Foreskin melanocyte (primary cell): ENCODE measurements at places on chromosomes 16 and 17.

DNA sequence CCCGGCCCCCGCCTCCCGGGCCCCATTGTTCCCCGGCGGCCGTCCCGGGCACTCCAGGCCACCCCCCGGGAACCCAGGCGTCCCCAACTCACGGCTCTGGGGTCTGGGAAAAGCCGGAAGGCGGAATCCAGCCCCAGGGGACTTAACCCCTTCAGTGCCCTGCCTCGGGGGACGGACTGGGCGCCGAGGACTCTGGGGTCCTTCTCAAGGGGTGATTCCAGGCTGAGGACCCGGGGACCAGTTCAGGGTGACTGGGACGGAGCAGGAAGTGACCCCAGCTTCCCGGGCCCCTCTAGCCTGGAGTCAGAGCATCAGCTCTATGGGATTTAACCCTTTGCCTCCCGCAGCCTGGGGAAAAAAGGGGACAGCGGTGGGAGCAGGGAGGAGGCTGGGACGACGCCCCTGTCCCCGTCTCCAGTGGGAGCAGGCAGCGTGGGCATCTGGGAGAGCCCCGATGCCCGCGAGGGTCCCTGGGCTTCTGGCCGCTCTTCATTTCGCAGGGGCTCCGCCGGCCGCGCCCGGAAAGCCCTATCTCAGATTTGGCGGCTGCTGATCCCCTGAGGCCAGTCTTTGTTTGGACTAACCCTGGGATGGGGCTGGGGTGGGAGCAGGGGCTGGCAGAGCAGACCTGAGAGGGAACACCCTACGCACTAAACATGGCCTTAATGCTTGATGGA lies at the start of gene ZNF629:
TSS of gene ZNF629 (minus strand) at position 270 of the 677 bp plus-strand sequence. CDS start 2,723 bp downstream, outside the sequence.
- peak; percentile 42 for DNase-seq

DNA sequence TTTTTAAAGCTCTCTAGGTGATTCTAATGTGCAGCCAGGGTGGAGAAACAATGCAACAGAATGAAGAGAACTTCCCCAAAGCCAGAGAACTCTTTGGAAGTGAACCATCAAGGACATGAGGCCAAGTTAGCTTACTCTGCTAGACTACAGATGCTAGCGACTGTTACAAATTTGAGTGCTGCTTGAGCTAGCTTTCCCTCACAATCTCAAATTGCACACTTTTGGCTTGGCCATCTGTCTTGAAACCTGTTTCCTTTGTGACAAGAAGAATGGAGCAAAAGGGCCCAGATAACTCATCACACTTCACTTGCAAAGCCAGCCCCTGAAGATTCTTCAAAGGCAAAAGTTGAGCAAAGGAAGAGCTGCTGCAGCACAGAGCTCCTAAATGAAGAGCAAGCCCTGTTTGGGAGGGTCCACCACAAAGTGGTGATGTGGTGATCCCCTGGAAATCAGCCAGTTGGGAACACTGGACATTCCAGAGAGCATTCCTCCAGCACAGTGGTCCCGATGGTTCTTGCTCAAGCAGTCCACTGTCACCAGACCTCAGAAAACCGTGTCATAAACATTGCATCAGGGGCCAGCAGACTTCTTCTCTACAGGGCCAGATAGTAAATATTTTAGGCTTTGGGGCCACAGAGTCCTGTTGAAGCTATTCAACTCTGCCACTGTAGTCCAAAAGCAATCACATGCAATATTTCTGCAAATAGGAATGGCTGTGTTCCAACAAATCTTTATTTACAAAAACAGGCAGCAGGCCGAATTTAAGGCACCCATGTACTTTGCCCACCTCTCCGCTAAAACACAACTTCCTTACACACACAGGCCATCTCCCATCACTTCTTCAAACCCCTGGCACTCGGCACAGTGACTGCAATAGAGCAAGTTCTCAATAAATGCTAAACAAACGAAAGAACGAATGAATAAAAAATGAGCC lies 21.2 kb downstream of the SLC39A11 start:
- DNase-seq: no peak

GRCh38 chr17:73231395-73231794 lies 30.3 kb downstream of the CPSF4L start:
- no peak for DNase-seq

DNA sequence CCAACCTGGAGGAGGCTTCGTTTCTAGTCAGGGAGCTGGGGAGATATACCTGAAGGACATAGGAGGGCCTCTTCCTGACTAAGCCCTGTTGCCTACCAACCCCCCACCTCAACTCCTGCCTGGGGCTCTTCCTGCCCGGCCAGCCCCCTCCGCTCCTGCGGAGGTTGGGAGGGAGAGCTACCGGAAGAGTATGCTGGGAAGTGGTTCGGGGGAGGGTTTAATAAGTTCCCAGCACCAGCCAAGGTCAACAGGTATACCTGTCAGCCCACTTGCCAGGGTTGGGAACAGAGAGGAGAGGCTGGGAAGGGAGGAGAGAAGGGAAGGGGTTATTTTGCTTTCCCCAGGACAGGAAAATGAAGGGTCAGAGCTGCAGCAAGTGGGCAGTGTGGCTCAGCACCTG lies 4.7 kb downstream of the PPP1R1B start:
- DNase-seq: no peak

- DNase-seq: no peak
Observed at GRCh38 chr16:1026057-1026783, 44.6 kb downstream of the SOX8 start.

DNA sequence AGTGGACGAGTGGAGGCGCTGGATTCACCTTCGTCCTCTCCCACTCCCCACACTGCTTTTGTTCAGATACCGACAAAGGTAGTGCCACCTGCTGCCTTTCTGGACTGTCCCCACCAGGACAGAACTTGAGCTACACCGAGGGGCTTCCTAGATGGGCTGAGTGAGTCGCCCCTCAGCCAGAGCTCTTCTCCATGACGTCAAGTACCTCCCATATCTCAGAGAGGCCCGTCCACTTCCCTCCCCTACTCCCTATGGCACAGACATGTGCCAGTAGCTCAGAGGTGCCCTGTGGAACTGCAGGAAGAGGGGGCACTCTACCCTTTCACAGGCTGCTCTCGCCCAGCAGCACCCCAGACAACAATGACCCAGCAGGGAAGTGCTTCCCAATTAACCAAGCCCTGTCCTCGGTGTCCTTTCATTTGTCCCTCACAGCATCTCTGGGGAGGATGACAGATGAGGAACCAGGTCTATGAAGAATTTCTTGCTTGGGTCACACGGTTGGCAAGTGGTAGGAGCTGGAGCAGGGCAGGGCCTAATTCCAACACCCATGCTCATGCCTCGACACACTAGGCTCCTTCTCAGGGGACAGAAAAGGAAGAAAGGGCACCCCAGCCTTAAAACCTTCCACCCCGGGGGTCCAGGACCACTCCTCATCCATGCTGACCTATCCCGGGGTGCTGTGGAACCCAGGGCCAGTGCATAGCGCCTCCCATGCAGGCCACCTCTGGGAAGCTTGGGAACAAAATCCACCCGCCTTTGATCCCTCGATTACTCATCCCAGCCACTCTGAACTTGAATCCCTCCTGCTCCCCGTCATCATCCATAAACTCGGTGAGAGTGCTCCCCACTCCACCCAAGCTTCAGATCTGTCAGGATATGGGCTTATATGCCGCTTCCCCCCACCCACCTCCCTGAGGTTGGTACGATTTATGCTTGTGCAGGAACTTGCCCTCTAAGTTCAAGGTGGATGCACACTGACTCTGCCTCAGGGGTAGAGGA lies 51.7 kb downstream of the WNT3 start:
- DNase-seq: no peak

- no peak for DNase-seq
Observed at GRCh38 chr17:7559320-7560171, 996 bp downstream of the TNFSF13 start.

DNA sequence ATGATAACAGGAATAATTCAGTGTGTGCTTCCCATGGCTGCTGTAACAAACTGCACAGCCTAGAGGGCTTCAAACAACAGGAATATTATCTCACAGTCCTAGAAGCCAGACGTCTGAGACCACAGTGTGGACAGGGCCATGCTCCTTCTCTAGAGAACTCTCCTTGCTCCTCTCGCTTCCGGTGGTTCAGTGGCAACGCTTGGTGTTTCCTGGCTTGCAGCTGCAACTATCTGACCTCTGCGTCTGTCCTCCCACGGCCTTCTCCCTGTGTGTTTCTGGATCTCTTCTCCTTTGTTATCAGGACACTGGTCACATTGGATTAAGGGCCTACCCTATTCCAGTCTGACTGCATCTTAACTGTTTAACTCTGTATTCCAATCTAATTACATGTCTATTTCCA lies 414.3 kb downstream of the MAF start:
- DNase-seq: no peak

DNA sequence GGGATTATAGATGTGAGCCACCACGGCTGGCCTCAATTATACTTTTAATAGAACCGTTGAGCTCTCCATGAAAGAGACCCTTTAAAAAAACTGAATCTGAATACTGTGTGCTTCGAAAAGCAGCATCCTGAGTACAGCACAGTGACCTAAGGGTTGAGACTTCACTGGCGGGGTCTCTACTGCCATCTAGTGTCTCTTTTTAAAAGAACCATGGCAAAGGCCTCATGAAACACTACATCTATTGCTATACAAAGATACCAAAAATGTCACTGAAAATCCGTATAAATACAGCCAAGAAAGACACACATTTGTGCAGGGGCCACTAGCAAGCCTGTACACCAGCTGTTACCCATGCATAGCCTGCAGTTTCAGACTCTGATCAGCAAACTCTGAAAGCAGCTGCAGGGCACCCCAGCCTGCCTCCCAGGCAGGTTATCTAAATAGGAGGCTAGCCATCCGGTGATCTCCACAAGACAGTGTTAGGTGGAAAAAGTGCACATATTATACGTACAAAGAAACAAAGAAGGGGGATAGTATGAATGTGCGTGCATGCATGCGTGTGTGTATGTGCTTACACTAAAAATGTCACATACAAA lies 35.3 kb downstream of the NPLOC4 start:
- DNase-seq: peak; percentile 64

DNA sequence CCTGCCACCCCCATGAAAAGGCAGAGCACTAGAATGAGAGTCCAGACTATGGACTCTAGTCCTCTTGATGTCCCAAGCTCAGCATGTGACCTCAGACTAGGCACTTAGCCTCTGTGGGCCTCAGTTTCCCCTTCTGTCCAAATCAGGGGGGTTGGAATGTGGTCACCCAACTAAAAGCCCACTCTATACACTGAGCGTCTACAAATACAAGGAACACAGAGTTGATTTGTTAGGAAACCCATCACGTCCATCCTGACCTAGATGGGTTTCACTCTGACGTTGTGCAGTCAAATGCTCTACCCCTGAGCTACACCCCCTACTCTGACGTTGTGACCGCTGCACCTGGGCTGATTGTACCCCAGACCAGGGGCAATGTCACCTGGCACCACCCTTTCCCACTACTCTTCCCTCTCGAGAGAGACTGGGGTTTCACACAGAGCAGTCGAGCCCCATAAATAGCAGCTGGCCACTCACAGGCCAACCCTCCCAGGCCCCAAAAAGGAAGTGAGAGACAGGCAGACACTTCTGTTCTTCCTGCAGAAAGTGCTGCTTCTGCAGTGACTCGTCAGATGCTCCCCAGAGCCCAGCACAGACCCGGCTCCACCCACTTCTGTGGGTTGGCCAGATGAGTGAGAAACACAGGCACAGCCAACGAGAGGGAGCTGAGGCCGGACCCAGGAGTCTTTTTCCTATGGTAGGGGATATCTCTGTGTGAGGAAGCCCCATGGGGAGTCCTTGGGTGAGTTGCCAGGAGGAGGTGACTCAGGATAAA lies 16.1 kb upstream of the TNFRSF13B start:
- DNase-seq: no peak

DNA sequence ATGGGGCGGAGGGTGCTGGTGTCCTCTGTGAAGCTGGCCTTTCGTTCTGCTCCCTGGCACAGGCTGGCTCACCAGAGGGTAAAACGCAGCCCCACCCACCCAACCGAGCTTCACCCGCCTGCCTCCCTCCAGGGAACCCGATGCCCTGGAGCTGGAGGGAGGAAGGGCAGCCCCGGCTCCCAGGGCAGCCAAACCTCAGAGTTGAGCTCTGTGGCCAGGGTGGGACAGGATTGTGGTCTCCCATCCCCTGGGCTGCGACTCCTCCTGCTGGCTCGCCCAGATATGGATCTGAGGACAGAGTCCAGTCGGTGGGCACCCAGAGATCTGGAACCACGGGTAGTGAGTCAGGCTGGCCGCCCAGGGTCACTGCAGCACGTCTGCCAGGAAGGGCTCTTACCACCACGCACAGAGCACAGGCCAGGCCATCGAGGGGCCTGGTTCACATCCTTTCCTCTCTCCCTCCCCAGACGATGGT lies 42.6 kb upstream of the CHMP6 start:
- no peak for DNase-seq

DNA sequence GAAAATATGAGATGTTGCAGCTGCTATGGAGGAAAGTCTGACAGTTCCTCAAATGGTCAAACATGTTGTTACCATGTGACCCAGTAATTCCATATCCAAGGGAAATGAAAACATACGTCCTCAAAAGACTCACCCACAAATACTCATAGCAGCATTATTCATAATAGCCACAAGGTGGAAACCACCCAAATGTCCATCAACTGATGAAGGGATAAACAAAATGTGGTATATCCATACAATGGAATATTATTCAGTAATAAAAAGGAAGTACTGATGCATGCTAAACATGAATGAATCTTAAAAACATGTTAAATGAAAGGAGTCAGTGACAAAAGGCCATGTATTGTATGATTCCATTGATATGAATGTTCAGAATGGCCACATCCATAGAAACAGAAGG lies 140.2 kb downstream of the PITPNC1 start:
- DNase-seq: no peak

GRCh38 chr16:16029431-16030011 lies 80.1 kb downstream of the ABCC1 start:
- no peak for DNase-seq

DNA sequence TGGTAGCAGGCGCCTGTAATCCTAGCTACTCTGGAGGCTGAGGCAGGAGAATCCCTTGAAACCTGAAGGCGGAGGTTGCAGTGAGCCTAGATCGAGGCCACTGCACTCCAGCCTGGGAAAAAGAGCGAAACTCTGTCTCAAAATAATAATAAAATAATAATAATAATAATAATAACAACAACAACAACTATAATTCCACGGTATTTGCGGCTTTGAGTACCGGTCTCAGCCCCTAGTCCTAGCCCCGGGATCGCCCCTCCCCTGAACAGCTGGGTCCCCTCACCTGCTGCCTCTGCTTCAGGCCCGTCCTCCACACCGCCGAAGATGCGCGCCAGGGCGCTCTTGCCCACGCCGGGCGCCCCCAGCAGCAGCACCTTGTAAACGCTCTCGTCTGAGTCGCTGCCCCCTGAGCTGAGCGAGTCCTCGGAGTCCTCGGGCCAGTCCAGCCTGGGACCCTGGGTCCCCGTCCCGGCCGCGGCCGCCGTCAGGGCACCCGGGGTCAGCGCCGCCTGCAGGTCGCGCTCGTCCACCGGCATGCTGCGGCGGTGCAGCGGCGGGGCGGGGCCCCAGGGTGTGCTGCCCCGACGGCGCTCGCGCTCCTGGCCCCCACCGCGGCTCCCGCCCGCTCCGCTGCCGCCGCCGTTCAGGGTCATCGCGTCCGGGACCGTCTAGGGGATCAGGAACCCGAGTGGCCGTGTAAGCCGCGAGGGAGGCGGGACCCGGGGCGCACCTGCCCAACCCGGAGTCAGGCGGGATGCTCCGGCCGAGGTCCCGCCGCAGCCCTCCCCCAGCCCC lies 611 bp downstream of the RRAD start:
- DNase-seq: no peak

GRCh38 chr16:75943705-75944514 lies 217.6 kb upstream of the CPHXL start:
- no peak for DNase-seq
